ENCODE measurements at places on chromosomes 3 and 15.

- DNase-seq, result no peak
These were observed 166.9 kb downstream of the DCLK3 start for GRCh38 chr3:36597422-36597821.

DNA sequence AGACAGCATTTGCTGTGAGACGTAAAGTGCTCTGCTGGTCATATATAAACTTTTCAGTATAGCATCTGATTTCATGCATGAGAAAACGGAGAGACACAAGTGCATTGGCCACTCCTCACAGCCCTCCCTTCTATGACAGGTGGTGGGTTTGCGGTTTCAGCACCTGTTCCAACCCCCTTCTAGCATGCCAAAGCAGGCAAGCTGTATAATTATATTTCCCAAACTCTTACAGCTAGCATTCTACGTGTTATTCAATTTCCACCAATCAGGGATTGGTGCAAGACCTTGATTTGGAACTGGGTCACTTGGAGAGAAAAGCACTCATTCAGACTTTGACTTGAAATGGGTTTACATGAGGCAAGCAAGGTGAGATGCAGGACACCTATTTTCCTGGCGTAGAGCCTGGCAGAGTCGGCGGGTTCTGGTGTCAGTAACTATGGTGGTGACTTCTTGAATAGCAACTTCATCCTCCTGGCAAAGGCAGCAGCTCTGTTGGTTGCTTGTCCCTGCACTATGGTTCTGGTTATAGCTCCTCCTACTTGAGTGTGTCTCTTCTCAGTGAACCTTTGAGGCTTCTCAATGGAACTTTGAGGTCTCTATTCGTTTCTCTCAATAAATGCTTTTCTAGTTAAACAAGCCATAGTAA is 356.5 kb downstream of the TBL1XR1 start:
- DNase-seq, result no peak

GRCh38 chr3:164832216-164832615 is 246.1 kb downstream of the SI start:
- no peak for DNase-seq

DNA sequence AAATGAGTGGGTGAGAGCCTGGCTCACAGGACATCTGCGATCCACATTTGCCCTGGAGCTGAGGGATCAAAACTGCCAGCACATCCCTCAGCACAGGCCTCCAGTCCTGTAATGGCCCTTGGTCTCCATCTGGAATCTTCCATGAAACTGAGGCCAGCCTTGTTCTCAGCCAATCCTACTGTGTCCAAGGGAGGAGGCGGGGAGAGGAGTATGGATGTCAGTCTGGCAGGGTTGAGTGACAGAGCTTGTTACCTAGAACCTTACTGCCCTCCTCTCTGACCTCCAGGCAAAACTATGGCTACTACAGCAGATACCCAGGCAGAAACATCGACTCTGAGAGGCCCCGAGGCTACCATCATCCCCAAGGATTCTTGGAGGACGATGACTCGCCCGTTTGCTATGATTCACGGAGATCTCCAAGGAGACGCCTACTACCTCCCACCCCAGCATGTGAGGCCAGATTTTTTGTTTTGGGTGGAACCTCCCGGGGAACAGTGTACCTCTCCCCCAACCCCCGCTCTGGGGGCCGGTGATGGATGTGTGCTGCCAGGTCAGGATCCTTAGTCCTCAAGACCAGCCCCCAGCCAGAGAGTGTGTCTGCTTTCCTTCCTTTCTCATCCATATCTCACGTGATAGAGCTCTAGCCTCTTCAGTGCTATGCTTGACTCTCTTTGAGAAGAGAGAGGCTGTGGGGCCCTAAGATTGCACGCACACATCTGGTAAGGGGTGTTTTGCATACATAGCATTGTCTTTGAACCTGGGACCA is 41.3 kb downstream of the CHDH start:
- DNase-seq, result no peak

GRCh38 chr3:191020730-191021396 is 158.4 kb upstream of the GMNC start:
- DNase-seq, result no peak

- DNase-seq, result no peak
These were observed 28.5 kb upstream of the SLC7A14 start for GRCh38 chr3:170614214-170614966.

GRCh38 chr3:190024912-190025311 is 95.8 kb downstream of the P3H2 start:
- no peak for DNase-seq
